ENCODE measurements at places on chromosomes 2 and 18. TPM values are rescaled to one million over a fixed set of nuclear protein-coding genes. Genes with fewer than 3 reads are reported as not detected.

GRCh38 chr2:230712443-230713330 is at the start of gene CAB39:
Gene CAB39, plus strand, starts transcription at chr2:230712842. Its CDS starts 47,160 bp downstream, at chr2:230760002.
- peak; percentile 91 for DNase-seq

- DNase-seq = no peak
Measured at GRCh38 chr2:18545384-18545783, 15.1 kb downstream of the RDH14 start.

DNA sequence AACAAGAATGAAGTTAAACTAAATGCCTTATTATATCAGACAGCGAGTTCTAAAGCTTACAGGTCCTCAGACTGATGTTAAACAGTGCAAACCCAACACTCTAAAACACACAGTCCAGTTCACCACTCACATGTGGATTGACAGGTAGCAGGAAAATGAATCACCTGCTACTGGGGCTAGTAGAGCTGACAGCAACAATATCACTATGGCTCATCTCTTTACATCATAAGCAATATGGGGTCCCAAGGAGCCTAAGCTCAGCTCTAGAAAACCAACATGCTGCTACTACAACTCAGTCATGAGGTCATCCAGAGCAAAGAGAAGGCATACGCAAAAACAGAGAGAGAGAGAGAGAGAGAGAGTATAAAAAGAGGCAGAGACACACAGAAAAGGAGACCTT is 145.4 kb downstream of the NBAS start:
- no peak for DNase-seq

Gene PDCD1
- 3.4 TPM for total RNA-seq

Gene TEX44
- total RNA-seq = not detected

Gene LOXHD1
- total RNA-seq = 1.8 TPM

- DNase-seq = no peak
Measured at GRCh38 chr2:27059141-27059820, 7.8 kb downstream of the AGBL5 start.

Gene WNT6
- total RNA-seq = 0.17 TPM

Gene RBM45
- total RNA-seq = 10.5 TPM

Gene RGPD4
- total RNA-seq = 0.05 TPM

GRCh38 chr2:59905731-59906130 is 647.7 kb downstream of the BCL11A start:
- DNase-seq = no peak

Gene REG1B
- total RNA-seq = 0.46 TPM

- DNase-seq = no peak
Measured at GRCh38 chr2:236744281-236744705, 174.7 kb downstream of the ACKR3 start.

GRCh38 chr2:16652296-16653082 is 13.1 kb downstream of the CYRIA start:
- DNase-seq = peak; percentile 48

Gene OBSL1
- total RNA-seq = 277 TPM

DNA sequence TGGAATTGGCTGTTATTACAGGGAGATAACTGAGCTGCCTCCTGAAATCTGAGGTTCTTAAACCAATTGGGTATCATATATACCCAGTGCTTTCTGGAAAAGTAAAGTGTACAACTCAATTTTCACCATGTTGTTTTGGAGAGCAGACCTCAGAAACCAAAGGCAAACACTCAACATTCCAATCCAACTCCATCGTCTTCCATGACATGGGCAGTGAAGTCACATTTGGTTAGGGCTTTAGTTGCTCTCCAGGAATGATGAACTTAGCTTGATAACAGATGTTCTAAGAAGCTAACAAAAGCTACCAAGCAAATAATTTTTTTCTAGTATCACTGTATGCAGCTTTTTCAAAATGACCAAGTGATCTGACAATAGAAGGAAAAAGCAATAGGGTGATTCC is 107.0 kb upstream of the SLC35G4 start:
- no peak for DNase-seq

DNA sequence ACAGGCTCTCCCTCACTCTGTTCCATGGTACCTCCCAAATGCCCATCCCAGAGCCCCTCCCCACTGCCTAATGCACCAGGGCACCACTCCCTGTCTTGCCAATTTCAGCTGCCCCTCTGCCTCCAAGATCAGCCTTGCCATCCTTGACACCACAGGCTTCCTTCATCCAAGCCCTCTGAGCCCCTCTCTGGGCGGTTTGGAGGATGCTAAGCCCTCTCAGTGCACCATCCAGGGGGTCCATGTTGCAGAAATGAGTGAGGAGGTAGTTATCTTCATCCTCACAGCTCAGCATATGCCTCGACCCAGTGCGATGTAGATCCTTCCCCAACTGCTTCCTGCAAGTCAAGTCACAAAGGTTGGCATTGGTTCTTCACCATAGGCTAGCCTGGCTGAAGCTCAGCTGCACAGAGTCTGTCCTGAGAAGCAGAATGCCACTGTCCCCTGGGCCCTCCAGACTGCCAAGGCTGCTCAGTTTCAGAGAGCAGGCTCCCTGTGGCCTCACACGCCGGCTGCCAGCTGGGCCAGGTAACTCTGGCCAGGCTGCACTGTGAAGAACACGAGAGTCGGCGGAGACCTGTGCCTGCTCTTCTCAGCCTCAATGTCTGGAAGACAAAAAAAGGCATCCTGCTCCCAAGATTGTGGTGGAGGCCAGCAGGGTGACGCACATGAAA is 9.9 kb upstream of the MAP3K2 start:
- DNase-seq = no peak

Gene HOXD12
- total RNA-seq = not detected

- no peak for DNase-seq
Measured at GRCh38 chr2:216084547-216084946, 2.8 kb downstream of the TMEM169 start.

DNA sequence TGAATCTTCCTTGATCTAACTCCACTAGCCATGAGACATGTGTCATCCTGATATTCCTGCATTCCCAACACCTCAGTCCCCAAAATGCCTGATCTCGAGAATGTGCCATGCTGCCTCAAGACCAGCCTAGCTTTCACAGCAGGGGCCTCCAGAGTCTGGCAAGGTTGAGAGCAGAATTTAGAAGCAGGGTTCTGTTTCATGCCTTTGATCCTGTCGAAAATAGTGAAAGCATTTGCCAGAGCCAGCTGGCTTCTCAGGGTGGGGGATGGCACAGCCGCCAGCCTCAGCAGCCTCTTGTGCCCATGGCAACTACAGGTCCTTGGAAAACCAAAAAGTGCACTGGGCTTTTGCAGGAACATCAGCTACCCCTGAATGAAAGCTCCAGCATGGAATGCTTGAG is 143.5 kb downstream of the RTN4 start:
- no peak for DNase-seq

Gene C2orf92
- total RNA-seq = 4.4 TPM

DNA sequence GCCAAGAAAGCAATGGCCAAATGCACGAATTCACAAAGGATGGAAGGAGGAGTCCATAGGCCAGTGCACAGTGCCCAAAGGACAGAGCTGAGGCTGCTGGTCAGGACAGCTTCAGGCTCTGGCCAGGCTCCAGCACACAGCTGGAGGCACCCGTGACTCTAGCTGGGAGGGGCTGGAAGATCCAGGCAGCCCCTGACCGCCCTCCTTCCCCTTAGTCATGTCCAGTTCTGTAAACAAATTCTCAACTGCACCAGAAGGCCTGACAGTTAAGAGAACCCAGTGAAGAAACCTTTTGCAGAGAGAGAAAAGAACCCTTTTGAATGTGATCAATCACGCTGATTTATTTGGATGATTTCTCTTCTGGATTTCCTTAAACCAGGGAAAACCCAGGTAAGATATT is 7.7 kb upstream of the YWHAQ start:
- peak; percentile 82 for DNase-seq

Gene TXNL1
- total RNA-seq = 85.9 TPM

Gene CNRIP1
- total RNA-seq = 9.9 TPM

- DNase-seq = no peak
Measured at GRCh38 chr18:72878561-72878960, 10.8 kb upstream of the NETO1 start.

Gene ASAP2
- 12.3 TPM for total RNA-seq

DNA sequence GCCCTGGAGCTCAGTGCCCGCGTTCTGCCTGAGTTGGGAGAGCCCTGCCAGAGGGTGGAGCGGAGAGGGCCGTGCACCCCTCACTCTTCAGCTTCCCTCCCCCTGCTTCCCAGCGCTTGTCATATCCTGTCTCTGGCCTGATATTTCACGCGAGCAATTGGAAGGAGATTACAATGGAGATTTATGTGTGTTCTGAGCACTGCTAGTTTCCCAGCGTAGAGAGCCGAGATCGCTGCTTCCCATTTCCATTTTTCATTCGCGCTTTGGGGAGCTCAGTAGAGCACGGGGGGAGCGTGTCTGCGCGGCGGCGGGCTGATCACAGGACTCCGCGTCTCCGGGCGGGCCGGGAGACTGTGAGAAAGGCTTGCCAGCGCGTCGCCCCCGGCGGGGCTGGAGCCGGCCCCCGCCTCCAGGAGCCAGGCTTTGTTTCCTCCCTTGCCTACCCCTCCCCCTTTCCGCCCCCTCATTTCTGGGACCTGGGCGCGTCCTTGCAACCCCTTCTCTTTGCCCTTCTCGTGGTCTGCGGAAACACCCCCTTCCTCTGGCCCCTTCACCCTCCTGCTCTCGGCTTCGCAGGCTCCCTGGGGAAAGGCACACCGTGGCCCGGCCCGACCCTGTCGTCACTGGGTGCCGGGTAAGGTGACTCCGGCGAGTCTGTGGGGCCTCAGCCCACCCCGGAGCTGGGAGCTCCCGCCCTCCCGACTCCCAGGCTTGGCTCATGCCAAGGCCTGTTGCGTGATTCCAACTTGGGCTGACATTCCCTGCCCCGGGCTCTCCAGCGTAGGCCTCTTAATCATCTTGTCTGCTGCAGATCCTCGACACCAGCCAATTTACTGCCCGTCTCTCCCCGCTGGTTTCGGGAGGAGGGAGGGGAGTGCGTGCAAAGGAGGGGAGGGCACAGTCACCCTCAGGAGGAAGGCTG is 5.8 kb downstream of the DLX2 start:
- DNase-seq = no peak

Gene NYAP2
- not detected for total RNA-seq

- no peak for DNase-seq
Measured at GRCh38 chr2:26316041-26316440, 29.9 kb upstream of the SELENOI start.

Gene IL18R1
- 3.3 TPM for total RNA-seq

DNA sequence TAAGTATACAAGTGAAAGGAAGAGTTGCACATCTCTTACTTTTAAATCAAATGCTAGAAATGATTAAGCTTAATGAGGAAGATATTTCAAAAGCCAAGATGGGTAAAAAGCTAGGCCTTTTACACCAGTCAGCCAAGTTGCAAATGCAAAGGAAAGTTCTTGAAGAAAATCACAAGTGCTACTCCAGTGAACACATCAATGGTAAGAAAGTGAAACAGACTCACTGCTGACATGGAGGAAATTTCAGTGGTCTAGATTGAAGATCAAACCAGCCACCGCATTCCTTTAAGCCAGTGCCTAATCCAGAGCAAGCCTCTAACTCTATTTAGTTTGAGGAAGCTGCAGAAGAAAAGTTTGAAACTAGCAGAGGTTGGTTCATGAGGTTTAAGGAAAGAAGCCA is 79.1 kb downstream of the RBBP8 start:
- DNase-seq = no peak

Gene PSTPIP2
- 6.7 TPM for total RNA-seq

DNA sequence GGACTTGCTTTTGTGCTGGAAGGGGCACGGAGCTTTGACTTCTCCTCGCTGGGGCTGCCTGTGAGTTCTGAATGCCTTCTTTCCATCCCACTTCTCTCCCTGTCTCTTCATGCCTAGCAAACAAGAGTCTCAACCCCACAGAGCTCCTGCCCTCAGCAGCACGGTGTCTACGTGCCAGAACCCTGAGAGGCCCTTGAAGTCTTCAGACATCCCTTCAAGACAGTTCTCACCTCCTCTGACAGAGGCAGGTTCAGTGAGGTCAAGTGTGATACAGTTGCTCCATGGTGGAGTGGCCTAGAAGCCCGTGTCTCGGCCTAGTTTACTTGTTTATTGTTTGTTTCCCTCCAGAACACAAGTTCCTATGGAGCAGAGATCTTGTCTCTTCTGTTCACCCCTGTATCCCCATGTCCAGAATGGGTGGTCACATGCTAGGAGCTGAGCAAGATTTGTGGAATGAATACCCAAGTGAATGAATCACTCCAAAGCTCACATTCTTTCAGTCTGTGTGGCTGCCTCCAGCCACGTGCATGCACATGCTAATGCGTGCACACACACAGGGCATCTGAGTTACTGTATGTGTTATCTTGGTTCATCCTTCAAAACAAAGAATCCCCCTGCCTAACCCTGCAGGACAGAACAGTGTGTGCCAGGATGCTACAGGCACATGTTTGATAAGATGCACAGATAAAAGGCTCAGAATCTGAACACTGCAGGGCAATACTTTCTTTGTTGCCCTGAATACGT is 391.6 kb downstream of the NBAS start:
- no peak for DNase-seq

- DNase-seq = no peak
Measured at GRCh38 chr2:186645999-186646398, 47.9 kb upstream of the FAM171B start.

Gene NT5DC4
- total RNA-seq = not detected

- no peak for DNase-seq
Measured at GRCh38 chr2:121480826-121481225, 49.9 kb upstream of the RNU4ATAC start.

DNA sequence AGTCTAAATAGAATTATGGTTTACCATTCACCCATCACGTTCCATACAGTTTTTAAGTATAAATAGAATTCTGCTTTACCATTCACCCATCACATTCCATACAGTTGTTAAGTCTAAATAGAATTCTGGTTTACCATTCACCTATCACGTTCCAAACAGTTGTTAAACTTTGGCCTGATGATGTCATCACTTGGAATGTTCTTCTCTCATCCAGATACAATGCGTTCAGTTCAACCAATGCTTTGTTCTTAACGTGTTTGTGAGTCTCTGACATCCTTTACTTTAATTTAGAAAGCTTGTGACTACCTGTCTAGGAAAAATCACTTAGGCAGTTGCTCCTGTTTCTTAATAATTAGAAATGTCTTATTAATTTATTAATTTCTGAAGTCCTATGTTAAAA is 236.3 kb upstream of the RASGRP3 start:
- DNase-seq = no peak

- DNase-seq = no peak
Measured at GRCh38 chr2:2171624-2172023, 159.5 kb downstream of the MYT1L start.

DNA sequence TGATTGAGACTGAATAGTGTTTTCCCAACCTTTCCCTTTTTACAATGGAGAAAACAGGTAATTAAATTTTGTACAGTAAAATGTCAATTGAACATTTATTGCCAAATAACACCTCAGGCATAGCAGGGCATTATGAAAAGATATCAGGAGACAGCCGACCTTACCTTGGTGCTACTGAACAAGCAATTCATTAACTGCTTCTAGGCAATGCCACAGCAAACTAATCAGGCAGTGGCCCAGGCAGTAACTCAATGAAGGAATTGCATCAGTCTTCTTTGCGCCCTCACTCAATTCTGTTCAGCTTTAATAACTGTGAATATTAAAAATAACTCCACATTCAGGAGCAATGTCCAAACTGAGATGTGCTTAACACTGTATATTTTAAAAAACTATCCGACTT is 6.1 kb downstream of the PLCL1 start:
- no peak for DNase-seq

- DNase-seq = no peak
Measured at GRCh38 chr2:47346638-47347037, 56.3 kb upstream of the MSH2 start.

Measured in heart right ventricle (tissue), 16 donors.